ENCODE measurements at places on chromosomes 16 and 17. TPM values are rescaled to one million over a fixed set of nuclear protein-coding genes. Genes with fewer than 3 reads are reported as not detected.

VASN gene
- total RNA-seq = 69.6 TPM

CBFA2T3 gene
- not detected for total RNA-seq

EVI2A gene
- total RNA-seq = 2.1 TPM

PLCD3 gene
- total RNA-seq = 26.1 TPM

VMO1 gene
- total RNA-seq = 0.50 TPM

KRT33B gene
- not detected for total RNA-seq

ITGA3 gene
- 219 TPM for total RNA-seq

BAIAP3 gene
- 0.74 TPM for total RNA-seq

SNTB2 gene
- 25.9 TPM for total RNA-seq

SPATA22 gene
- total RNA-seq = not detected

FAM20A gene
- total RNA-seq = 1.0 TPM

CDRT15L2 gene
- not detected for total RNA-seq

ABCC12 gene
- total RNA-seq = not detected

PRSS33 gene
- total RNA-seq = not detected

TBC1D3D gene
- not detected for total RNA-seq

NHLRC4 gene
- 0.59 TPM for total RNA-seq

RBFOX1 gene
- not detected for total RNA-seq

TMEM238L gene
- not detected for total RNA-seq

CD300LF gene
- total RNA-seq = not detected

GNAO1 gene
- total RNA-seq = 0.17 TPM

GSE1 gene
- 13.3 TPM for total RNA-seq

ACE gene
- 0.89 TPM for total RNA-seq

ITGAE gene
- 28.7 TPM for total RNA-seq

PRSS27 gene
- total RNA-seq = 0.74 TPM

TNP2 gene
- total RNA-seq = not detected

OSBPL7 gene
- 4.7 TPM for total RNA-seq

NPW gene
- total RNA-seq = 1.6 TPM

ZNF597 gene
- total RNA-seq = 0.67 TPM

HBQ1 gene
- 1.2 TPM for total RNA-seq

MT1M gene
- total RNA-seq = 3.0 TPM

KRTAP4-5 gene
- total RNA-seq = not detected

NKD1 gene
- under 0.01 TPM for total RNA-seq

UMOD gene
- total RNA-seq = not detected

PITPNM3 gene
- 0.67 TPM for total RNA-seq

Data from bronchus fibroblast of lung (primary cell).